ENCODE measurements at places on chromosomes 1 and 21.

GRCh38 chr1:19189270-19189669, 20.8 kb downstream of the UBR4 start:
- no peak for DNase-seq

- no peak for DNase-seq
Observed at GRCh38 chr1:157497284-157497683, 55.0 kb downstream of the FCRL5 start.

DNA sequence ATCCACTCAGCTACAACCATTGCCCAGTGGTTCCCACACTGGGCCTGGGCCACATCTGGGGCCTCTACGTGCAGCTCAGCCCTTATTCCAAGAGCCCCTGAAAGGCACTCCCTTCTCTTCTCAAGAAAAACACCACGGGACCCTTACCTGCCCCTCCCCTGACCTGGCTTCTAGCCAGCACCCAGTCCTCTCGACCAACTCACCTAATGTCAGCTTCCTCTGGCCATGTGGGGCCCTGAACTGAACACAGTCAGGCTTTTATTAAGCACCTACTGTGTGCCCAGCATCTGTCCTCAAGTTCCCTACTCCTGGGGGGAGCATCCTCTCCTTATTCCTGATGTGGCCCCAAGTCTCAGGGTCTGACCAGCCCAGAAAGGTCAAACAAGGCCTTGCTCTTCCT, 208.4 kb downstream of the MATN1 start:
- no peak for DNase-seq

DNA sequence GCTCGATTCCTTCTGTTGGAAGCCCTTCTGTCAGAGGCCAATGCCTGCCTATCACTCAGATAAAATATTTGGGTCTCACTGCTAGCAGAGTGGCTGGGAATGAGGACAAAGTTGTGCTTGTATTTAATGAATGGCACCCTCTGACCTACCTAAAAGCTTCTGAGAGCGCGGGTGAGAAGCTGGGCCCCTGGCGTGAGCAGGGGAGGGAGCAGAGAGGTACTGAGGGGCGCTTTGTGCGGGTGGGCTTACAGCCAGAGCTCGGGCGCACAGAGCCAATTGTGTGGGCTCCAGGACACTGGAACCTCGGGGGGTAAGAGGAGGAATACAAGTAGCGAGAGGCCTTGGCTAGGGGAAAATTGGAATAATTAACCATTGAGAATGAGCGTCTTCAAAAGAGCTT, 32.3 kb downstream of the PCAT6 start:
- no peak for DNase-seq

- no peak for DNase-seq
Observed at GRCh38 chr1:37258068-37258467, 216.3 kb upstream of the ZC3H12A start.

GRCh38 chr1:52825868-52826267, 16.7 kb upstream of the ZYG11A start:
- DNase-seq = no peak

- no peak for DNase-seq
Observed at GRCh38 chr1:212104586-212105325, 69.2 kb downstream of the DTL start.

Data from CD8-positive, alpha-beta T cell (primary cell).